Vagina (tissue), 2 donors: ENCODE measurements at places on chromosomes 12 and 14.

GRCh38 chr12:89484470-89484869 is 40.1 kb downstream of the GALNT4 start:
- DNase-seq = no peak

- no peak for DNase-seq
These were observed 264.7 kb downstream of the RAD51B start for GRCh38 chr14:68084256-68084655.

DNA sequence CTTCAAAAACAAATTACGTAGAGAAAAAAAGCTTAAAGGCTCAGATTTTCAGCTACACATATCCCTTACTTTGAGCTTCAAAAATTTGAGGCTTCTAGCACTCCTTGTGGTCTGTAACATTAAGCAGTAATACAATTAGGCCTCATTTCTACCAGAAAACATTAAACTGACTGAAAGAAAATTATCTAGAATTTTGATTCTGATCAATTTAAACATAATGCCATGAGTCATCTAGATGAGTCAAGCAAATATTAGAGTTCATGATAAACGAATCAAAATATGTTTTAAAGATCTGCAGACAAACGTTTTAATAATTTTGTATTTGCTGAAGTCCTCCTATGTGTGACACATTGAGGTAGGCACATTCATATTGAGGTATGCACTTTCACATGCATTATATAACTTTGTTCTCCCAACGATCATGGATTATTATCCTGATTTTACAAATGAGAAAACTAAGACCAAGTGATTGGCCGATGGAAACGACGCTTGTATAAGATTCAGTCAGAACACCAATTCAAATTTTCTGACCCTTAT is 4.3 kb downstream of the OSBPL8 start:
- DNase-seq = no peak

GRCh38 chr12:26768611-26769603 is 64.1 kb downstream of the ITPR2 start:
- no peak for DNase-seq

DNA sequence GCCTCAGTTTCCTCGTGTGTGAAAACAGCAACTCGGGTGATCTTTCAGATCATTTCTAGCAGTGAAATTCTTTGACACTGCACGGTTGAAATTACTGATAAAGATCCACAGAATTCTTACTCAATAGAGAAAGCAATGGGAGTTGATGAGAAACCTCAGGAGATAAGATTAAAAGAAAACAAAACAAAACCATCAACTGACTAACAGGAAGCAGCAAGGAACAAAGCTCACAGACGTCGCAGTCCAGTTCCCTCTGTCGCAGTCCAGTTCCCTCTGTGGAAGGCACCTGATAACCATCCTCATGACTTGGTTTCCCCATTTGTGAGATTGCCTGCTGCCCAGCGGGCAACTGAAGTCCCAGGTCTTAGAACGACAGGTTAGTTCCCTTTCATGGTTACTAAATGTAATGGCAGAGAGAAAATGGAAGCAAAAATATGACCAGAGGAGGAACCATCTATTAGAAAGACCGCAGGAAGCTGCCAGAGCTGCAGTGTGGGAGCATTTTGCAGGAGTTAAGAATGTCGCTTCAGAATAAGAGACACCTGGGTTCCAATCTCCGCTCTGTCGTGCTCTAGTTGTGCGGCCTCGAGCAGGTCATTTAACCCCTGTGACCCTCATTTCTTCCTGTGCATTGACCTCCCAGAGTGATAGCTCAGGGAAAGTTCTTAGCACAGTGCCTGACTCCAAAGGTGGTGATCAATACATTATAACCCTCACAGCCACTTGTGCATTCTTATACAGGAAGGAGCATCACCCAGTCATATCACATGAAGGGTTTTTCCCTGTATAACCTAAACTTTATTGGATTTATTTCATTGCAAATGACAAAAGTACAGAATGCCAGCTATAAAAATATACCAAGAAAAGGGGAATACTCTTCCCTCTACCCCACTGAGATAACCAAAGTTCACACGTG is 5.1 kb upstream of the MED13L start:
- DNase-seq = no peak

GRCh38 chr14:104968153-104968527 is 10.0 kb downstream of the AHNAK2 start:
- no peak for DNase-seq

GRCh38 chr14:56135001-56135400 is 16.8 kb downstream of the PELI2 start:
- DNase-seq = no peak

GRCh38 chr12:46364777-46365580 is 7.6 kb downstream of the SLC38A2 start:
- DNase-seq = no peak

GRCh38 chr14:55752580-55753390 is 172.8 kb downstream of the KTN1 start:
- no peak for DNase-seq

- no peak for DNase-seq
These were observed 27.8 kb upstream of the FAM222A start for GRCh38 chr12:109685574-109686447.

DNA sequence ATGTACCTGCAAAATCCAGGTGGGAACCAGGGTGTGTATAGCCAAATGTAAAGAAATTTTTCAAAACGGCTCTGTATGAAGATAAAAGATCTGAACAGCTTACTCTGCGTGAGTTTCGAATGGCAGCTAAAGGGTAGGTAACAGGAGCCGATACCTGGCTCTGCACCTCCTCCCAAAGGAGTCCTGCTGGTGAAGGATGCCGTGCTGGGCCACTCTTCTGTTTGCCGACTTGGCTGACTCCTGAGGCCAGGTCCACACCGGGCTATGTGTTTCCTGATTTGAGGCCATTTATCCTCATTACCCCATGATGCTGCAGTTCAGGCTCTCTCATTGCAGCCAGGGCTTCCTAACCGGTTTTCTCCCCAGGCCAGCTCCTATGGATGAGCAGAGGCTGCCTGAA is 244.6 kb downstream of the SLC41A2 start:
- no peak for DNase-seq

- DNase-seq = no peak
These were observed 300.5 kb downstream of the RMST start for GRCh38 chr12:97763113-97763512.

GRCh38 chr12:44162961-44163360 is 327.1 kb downstream of the TMEM117 start:
- no peak for DNase-seq

GRCh38 chr12:3929875-3930615 is 56.8 kb upstream of the PARP11 start:
- DNase-seq = no peak

DNA sequence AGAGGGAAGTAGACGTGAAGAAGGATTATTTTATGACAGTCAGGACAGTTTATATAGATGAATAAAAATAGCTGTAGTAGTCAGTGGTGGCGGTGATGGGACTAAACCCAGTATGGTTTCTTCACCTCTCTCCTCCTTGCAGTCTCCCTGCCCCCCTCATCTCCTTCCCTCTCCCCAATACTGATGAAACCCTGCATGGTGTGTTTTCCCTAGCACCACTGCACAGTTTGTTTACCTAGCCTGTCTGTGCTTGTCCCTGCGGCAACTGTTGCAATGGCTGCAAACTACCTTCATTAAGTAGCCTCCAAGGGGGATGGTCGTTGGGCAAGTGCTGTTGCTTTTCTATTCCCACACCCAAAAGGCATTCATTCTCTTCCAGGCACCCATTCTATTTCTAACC is 14.7 kb downstream of the PCBP2 start:
- DNase-seq = no peak

GRCh38 chr12:25701290-25701689 is 148.2 kb upstream of the LMNTD1 start:
- DNase-seq = no peak

- DNase-seq = no peak
These were observed 15.6 kb downstream of the TTC6 start for GRCh38 chr14:37610945-37611523.

DNA sequence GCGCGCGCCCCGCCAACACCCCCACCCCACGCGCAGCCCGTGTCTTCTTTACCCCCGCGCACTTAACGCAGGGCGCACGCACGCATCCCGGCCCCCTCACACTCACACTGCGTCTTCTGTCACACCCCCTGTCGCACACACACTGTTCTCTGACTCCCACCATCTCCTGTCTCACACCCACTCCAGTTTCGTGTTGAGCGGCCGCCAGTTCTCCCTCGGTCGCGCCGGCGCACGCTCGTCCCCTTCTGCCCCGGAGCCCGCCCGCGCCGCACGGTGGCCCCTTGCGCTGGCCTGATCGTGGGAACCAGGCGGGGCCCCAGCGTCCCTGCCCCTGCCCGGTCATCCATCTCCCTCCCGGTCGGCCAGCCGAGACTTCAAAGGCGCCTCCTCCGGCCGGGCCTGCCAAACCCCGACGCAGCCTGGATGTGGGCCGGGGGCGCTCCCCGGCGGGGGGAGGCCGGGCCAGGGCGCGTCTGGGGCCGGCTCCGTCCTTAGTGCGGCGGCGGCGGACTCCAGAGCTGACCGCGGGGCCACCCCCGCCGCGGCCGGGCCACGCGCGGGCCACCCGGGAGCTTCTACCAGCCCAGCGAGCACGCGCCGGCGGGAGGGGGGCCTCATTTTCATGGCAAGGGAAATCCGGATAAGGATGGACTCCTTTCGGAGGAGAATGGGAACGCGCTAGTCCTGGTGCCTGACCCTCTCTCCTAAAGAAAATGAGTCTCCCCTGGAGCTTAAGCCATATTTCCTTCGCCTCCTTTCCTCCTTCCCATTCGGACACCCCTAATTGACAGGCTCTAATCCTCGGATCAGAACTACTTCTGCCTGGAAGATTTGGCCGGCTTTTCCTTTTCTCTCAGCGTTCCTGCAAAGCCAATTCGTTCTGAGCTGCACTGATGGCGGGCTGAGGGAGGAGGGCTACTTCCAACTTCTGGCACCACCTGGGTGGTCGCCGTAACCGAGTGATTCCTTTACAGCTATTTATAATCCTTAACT is 82.0 kb upstream of the HMGA2 start:
- no peak for DNase-seq

DNA sequence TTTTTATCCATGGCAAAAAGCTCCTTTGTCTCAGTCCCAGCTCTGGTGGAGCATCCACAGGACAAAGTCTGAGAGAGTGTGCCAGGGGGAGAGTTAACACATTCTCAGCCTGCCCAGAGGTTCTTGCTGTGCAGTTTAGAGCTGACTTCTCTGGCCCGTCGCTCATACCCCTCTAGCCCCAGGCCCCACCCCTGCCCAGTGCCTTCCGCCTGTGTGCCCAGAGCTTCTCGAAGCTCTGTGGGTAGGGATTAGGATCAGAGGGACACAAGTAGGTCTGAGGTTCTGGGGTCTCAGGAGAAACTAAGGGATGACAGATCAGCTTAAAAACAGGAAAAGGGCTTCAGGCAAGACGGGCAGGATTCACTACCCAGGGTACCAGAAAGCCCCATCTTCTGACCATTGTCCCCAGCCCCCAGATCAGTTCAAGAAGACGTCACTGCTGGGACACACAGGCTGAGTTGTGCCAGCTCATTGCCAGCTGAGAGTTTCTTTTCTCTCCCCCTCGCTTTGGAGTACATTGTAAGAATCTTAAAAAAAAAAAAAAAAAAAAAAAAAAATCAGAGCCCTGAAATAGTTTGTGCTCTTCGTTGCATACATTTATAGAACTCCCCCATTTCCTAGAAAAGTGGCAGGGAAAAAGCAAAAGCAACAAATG is 127.0 kb downstream of the GCH1 start:
- DNase-seq = no peak
